ENCODE measurements at places on chromosomes 3 and 15.

DNA sequence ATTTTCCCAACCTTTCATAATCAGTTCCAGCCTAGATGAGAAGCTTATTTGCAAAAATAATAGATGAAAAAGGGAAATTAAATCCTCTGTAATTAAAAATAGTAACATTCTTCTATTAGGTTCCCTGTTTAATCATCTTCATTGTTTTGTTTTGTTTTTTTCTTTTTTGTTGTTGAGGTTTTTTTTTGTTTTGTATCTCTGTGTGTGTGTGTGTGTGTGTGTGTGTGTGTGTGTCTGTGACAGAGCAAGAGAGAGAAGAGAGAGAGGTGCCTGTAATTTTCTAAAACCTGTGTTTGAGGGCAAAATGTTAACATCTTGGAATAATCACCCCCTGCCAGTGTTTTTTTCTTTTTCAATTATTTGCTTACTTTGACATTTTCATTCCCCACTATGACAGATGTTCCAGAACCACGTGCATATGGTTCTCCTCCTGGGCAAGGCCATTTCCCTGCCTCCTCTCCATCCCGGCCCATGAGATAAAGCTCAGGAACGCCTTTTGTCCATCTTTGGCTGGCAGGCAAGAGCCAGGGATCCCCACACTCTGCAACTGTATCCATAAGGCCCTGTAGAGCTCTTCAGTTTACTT, 121.8 kb upstream of the NR2E3 start:
- no peak for DNase-seq

- no peak for DNase-seq
Measured at GRCh38 chr3:81416812-81417211, 344.6 kb downstream of the GBE1 start.

DNA sequence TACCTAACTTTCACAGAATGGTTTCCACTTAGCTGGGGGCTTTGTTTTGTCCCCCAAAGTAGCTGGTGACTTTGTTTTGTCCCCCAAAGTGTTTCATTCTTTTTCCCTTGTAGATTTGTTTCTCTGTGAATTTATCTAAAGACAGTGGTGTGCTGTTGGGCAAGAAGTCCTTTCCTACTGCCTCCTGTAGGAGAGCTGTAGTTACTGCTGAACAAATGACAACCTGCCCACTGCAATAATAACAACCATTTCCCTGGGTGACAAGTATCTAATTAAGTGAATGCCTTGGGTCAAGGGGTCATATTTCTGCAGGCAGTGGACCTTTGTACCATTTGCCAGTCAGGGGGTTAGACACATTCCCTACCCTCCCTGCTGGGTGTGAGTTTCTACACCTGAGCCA, 125.4 kb upstream of the BFSP2 start:
- DNase-seq = no peak

- DNase-seq = no peak
Measured at GRCh38 chr3:131387796-131388489, 6.4 kb downstream of the NUDT16 start.

DNA sequence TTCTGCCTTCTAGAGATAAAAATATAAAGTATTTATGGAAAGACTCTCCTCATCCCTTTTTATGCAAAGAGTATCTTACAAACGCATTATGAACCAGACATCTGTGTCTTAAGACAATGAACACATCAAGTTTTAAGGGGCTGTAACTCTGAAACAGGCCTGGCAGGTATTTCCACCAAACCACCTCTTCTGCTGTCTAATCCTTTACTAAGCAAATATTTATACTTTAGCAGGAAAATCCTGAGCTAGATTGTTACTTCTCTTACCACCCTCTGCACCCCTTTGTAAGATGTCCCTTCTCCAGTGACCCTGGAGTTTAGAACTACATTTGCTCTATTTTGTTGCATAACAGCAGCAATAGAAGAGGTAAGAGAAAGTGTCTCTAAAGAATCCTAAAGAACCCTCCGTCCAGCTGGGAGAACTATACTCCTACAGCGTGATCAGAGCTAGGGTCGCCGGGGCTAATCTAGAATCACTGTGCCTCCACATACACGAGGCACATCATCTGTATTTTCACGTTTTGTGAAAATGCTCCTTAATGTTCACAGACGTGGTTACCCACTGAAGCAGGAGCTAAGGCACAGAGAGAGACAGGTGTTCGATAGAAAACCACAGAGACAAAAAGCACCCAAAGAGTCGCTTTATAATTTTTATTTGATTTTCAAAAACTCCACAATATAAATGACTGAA, 129.6 kb downstream of the FOXP1 start:
- DNase-seq = no peak

DNA sequence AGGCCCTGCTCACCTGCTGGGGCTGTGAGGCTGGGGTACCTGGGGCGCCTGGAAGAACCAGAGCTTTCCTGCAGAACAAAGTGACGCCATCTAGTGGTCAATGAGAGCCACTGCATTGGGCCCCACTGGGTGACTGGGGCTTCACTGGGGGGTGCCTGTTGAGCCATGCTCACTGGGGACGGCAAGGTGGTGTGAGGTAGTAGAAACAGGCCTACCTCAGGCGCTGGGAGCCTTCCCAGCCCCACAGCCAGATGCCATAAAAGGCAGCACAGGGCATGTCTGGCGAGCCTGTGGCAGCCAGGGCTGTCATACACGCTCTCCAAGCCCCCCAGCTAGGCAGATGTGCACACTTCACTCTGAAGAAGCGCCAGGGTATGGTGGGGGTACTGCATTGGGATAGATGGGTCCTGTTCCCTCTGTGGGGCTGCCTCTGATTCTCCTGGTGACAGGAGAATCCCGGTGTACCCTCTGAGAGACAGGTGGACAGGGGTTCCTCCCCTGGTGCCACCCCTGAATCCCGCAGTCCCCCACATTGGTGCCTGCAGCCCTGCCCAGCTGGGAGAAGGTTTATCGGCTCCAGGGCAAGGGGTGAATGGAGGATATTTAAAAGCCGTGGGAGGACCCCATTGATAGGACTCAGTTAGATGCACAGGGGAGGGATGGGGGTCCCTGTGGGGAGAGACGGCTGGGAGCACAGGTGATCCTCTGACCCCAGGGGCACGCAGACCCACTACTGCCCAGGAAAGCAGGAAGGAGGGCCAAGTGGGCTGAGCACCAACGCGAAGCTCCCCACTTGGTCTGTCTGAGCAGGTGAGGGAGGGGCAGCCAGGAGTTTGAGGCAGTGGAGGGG, 178.8 kb downstream of the NSMCE3 start:
- no peak for DNase-seq

DNA sequence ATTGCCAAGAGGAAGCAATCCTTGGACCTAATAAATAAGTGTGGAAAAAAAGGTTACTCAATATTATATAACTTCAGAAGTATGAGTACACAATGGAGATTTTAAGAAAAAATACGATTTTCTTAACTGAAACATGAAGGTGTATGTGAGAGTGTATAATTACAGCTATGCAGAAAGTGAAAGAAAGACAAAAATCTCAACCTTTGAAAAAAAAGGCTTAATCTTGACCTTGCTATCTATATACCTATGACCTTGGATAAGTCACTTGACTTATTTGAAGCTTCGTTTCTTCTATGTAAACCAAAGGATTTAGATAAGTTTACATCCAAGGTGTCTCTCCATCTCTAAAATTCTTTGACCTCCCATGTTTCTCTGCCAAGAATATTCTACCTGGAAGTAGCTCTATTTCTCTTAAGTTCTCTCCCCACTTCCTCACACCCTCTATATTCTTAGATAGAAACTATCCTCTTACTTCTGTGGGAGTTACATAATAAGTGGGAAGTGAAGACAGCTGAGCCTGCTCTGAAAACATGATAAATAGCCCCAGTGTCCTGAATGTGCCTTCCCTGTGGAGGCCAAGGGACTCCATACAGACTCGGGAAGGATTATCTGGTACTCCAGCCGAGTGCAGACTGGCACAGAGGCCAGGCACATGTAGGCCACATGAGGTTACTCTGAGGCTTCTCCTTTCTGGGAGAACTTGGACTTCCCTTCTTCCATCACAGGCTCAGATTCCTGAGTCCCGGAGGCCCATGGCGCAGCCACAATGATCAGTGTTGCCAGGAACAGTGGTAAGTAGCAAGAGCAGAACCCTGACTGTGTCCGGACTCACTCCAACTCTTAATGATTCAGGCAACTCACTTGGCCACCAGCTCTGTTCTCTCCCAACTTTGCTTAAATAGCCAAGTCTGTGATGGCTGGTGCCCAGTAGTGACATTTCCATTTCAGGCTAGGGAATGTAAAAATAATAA, 166.8 kb upstream of the COL8A1 start:
- DNase-seq = no peak

Measured in stimulated activated CD8-positive, alpha-beta memory T cell treated with anti-CD3 and anti-CD28 coated beads, Interleukin-7, amount 100 ng/mL, for 1 hour (primary cell).